ENCODE measurements at places on chromosomes 16 and 17.

GRCh38 chr17:73067075-73067474 lies 25.4 kb downstream of the SLC39A11 start:
- DNase-seq, result no peak

DNA sequence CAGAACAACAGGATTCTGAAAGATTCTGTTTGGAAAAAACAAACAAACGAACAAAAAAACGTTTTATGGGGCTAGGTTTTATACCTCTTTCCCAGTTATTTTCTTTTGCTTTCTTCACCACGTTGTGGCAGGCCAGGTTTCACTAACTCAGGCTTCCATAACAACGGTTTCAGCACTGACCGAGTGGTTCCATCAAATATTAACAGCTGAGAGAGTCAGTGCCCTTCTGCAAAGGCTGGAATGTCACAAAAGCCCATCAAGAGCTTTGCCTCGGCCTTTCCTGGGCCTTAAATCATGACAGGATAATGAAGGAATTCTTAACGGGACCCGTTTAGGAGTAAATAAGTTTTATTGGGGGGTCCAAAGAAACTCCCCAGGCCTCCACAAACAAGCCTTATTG lies 34.2 kb downstream of the MPHOSPH6 start:
- DNase-seq, result no peak

GRCh38 chr17:62754631-62755030 lies 53.5 kb downstream of the MARCHF10 start:
- no peak for DNase-seq

DNA sequence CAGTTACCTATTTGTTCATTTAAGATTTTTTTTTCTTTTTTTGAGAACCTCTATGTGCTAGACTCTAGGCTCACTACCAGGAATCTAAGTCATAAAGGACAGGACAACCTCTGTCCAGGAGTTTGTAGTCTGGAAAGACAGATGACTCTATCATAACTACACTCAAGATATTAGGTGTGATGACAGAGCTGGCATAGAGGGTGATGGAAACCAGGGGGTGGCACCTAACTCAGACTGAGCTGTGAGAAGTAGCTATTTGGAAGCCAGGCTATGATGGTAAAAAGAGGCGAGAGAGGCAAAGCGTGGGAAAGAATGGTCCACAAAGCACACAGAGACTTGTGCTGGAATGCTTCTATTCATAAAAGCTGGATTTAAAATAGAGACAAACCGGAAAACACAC lies 372.3 kb downstream of the SEC14L1 start:
- no peak for DNase-seq

DNA sequence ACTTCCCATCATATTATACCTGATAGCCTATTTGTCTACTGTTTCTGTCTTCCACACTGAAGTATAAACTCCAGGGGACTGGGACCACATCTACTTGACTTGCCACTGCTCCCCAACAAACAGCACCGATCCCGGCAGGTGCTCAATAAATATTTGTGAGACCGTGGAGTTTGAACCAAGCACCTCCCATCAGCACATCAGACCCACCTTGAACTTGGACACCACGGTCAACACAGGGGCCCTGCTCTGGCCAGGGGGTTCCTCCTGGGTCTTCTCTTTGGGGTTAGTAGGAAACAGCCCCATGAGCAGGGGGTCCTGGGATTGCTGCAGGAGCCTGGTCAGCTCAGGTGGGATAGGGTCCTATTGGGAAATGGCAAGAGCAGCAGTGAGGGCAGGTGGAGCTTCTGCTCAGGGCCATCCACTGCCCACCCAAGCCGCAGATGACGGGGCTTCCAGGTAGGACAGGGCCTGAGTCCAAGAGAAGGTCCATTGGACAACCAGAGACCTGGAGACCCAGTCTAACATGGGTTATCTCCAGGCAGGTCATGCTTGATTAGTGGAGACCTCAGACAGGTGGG lies 19.9 kb downstream of the ZNHIT3 start:
- DNase-seq, result no peak

- DNase-seq, result no peak
These were observed 671 bp upstream of the EDC4 start for GRCh38 chr16:67872131-67872630.

- DNase-seq, result no peak
These were observed 13.1 kb downstream of the ODAD4 start for GRCh38 chr17:41943492-41943891.

GRCh38 chr17:68878226-68878885 lies 76.8 kb downstream of the ABCA8 start:
- DNase-seq, result no peak

- DNase-seq, result no peak
These were observed 30.0 kb downstream of the CRISPLD2 start for GRCh38 chr16:84849751-84850150.

- DNase-seq, result no peak
These were observed 279.9 kb downstream of the IRX3 start for GRCh38 chr16:54006693-54007092.

DNA sequence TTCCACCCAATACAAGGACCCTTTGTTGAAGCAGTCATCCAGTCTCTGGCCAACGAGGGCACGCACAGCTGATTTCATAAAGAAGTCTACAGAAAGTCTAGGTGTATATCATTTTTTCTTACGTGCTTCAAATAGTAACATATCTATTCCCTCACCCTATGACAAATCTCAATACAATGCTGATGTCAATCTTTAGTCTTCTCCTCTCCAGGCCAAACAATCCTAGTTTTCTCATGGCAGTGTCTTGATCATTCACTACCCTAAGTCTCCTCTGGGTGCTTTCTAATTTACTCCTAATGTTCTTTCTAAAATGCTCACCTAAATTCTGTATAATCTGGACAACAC lies 92.6 kb downstream of the CACNG1 start:
- no peak for DNase-seq

GRCh38 chr16:29820730-29821642 lies 724 bp downstream of the MVP start:
- peak; percentile 25 for DNase-seq

DNA sequence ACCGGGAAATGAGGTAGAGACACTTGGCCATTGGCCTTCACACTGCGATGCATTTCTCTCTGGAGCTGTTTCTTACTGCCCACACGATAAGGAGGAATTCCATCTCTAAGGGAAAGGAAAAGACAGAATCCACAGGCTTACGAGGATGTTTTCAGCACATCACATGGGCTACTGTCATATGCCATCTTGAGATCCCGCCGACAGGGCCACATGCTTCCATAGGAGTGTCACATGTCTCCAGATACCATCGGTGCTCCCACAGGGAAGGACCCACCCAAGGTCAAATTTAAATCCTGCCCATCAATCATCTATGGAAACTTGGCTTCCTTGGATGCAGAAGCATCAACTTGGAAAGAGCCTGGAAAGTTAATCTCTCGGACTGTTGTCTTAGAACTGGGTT lies 20.0 kb downstream of the AXIN2 start:
- no peak for DNase-seq

DNA sequence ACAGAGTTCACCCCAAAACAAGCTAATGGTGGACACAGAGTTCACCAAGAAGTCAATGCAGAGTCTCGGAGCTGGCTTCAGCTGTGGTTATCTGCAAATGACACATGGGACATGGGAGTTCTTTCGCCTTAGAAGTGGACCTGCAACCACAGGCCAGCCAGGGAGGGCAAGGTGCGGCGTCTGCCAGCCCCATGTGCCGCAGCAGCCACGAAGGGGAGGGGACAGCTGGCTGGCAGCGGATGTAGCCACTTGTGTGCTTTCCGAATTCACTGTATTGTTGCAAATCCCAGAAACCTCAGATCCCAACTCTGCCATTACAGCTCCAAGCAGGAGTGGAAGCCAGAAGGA lies 24.8 kb downstream of the LMF1 start:
- DNase-seq, result no peak

GRCh38 chr16:5577463-5577862 lies 479.9 kb upstream of the EEF2KMT start:
- no peak for DNase-seq

DNA sequence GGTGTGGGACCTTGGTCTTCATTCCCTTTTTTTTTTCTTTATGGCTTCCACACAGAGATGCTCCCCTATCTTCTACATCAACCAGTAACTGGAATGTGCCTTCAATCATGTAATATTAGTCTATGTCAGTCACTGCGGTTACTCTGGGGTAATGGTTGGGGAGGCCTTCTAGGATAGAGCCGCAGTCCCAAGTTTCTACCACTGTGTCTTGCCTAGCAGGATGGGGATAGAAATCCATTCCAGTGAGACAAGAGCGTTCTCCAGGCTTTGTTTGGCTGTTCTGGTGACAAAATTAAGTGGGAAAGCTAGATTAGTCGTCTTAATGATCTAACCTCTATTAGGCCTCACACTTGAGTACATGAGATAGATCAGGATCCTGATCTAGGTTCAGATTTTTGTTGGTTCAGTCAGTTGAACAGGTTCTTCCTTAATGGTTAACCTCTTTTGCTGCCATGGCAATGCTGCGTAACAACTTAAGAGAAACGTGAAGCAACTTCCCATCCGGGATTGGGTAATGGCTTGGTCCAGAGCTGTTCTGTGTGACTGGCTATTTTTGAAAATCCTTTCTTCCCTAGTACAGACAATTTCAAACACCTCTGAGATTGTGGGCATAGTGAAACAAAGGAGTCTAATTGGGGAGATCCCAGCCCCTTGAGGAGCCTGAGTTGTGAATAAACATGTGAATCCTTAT lies 8.7 kb downstream of the MSL1 start:
- peak; percentile 53 for DNase-seq

- peak; percentile 81 for DNase-seq
These were observed 23.8 kb downstream of the SNX11 start for GRCh38 chr17:48131216-48131824.

DNA sequence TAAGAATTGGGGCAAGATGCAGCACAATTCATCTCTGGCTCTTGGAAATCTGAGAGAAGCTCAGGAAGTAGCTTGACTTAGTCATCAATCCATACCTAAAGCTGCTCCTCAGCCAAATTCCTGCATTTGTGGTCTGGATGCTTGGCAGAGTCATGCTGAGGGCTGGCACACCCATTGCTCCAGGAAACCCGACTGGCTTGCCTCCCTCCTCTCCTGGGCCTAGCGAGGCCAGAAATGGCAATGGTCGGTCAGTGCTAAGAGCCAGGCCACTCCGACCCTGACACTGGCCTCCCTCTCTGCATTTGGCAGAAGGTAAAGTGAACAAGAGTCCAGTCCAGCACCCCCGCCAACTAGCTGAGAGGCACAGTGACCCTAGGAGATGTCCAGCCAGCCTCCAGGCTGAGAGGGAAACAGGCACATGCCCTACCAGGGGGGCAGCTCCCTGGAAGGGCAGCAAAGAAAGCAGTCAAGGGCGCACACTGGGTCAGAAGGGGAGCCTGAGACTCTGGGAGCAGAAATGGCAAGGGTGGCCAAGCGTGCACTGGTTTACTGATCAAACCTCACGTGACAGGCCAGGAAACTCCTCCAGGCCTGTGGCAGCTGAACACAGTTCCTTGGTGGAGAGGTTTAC lies 10.0 kb downstream of the POLDIP2 start:
- DNase-seq, result no peak

GRCh38 chr16:50681021-50681885 lies at the start of gene SNX20:
Gene SNX20, minus strand, starts transcription at chr16:50681312. Its CDS starts 3,786 bp downstream, at chr16:50677526.
- DNase-seq, result no peak

DNA sequence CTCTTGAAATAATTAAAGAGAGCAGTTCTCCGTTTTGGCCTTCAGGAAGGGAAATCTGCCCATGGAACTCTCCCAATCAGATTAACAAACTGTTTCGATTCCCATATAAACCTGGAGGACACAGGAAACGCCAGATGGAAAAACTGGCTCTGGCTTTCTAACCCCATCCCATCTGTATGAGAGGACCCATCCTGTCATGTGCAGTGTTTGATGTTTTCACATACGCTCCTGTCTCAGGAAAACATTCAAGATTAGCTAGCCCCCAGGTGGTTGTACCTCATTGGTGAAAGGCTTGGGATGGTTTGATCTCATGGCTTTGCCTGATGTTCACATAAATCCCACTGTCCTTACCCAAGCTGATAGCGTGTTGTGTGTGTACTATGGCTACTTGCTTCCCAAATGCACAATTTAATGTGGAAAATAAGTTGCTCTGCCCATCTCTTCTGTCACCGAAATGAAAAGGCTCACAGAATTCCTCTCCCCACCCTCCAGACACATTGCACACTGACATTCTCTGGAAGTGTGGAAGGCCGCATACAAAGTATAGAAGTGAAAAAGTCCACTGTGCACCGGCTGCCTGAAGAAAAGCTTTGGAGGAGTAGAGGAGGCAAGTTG lies 18.2 kb upstream of the ERN1 start:
- DNase-seq, result no peak

- DNase-seq, result no peak
These were observed 8.5 kb downstream of the KRT37 start for GRCh38 chr17:41415833-41416335.

DNA sequence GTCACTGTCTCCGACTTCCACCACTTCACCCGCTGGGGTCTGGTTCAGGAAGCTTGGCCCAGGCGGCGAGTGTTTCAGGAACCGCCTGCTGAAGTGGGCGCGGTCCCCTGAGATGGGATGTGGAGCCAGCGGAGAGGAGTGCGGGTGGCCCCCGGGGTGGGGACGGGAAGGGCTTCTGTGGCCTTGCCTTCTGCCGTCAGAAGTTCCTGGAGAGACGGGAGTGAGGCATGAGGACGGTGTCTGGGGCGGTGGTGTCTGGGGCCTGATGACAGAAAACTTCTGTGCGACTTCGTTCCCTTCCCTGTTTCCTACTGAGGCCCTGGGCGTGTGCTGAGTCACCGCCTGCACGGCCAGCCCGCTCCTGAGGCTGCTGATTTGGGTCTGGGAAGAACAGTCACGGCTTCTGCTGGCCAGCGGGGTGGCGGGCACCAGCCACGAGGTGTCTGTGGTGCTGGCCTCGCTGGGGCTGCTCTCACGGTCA lies 12.3 kb upstream of the NLRC3 start:
- no peak for DNase-seq

- no peak for DNase-seq
These were observed 31.7 kb downstream of the CNGB1 start for GRCh38 chr16:57938936-57939871.

GRCh38 chr16:565419-566330 lies 1.1 kb upstream of the NHLRC4 start:
- no peak for DNase-seq

- DNase-seq, result no peak
These were observed 249.2 kb downstream of the HAPSTR1 start for GRCh38 chr16:9340526-9341256.

DNA sequence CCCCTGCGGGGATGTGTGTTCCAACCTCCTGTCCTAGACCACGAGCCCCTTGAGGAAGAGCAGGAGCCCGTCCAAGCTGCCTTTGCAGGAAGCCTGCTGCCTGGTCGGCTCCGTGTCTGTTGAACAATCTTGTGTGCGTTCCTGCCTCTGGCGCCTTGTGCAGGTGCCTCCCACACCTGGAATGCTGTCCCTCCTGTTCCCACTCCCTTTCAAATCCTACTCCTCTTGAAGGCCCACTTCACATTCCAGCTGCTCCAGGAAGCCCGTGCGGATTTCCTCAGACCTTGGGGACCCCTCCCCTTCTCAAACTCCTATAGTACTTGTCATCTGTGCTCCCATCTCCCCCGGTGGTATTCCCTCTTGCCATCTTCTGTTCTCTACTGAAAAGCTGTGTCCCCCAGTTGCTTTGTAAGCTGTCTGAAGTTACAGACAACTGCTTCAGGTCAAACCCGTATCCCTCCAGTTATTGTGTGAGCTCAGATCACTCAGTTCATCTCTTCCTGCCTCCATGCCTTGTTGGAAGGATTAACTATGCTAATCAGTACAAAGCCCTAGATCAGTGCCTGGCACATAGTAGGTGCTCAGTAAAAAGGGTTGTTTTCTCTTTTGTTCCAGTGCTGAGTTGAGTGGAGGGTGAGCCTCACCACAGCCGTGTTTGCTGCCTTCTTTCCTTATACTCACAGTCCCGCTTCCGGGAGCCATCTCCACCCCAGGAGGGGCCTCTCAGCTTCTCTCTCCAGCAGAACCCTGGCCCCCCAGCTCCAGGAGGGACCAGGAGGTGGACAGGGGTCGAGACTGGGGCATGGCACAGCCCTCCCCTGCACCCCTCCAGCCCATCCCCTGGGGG lies 241.8 kb upstream of the CIBAR2 start:
- DNase-seq, result no peak

Measured in CD4-positive, alpha-beta T cell (primary cell).